Astrocyte (in vitro differentiated cells and primary cell): ENCODE measurements at places on chromosomes 6 and 20.

DNA sequence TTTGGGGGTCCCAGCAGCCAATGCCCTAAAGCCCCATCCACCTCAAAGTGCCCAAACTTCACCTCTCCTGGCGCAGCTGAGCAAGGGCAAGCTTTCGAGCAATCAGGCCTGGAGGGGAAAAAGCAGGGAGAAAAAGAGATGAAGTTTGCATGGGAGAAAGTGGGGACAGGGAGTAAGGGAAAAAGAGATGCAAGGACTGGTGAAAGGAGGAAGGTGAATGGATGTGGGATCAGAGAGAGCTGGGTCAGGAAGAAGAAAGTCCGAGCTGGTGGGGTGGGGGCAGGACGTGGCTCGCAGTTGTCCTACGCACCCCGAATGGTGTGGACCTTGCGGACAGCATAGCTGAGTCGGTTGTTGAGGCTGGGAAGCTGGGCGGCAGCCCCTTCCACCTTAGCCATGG lies 6.5 kb upstream of the PSORS1C2 start:
- no peak overlapping the region for H3K4me3 ChIP-seq
- H3K27me3 ChIP-seq = no peaks in the 10 kb centered on the region
- peaks cover 3% of the 10 kb centered on the region for H3K36me3 ChIP-seq
- no peak for DNase-seq

DNA sequence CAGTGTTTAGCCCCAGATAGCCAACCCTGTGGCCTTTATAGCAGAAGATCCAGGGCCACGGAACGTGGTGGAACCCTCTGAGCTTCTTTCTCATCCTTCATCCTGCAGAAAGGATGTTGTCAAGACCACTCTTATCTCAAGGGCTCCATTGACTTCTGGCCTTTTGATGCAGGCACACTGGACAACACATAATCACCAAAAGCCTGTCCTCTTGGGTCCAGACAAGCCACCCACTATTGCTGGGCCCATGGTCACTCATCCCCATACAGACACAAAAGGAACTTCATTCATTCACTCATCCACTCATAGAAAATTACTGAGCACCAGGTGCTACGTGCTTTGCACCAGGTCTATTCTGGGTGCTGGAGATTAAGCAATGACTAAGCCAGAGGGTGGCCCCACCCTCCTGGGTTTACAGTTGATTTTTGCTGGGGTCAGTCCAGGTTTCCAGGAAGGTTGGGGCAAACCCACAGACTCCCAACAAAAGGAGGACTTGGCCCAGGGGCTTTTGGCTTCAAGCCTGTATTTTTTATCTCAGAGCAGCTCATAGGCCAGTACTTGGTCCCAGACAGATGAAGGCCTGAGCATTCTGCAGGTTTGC lies 2.4 kb downstream of the CST8 start:
- no peaks in the 10 kb centered on the region for H3K36me3 ChIP-seq
- no peak overlapping the region for H3K27ac ChIP-seq
- H3K4me1 ChIP-seq = no peaks in the 10 kb centered on the region
- no peak overlapping the region for H3K4me3 ChIP-seq

GRCh38 chr6:107642095-107642860 lies 152.4 kb downstream of the SOBP start:
- H3K27me3 ChIP-seq = peaks cover 8% of the 10 kb centered on the region
- H3K4me3 ChIP-seq = no peak overlapping the region
- no peaks in the 10 kb centered on the region for H3K4me1 ChIP-seq
- no peaks in the 10 kb centered on the region for H3K36me3 ChIP-seq

DNA sequence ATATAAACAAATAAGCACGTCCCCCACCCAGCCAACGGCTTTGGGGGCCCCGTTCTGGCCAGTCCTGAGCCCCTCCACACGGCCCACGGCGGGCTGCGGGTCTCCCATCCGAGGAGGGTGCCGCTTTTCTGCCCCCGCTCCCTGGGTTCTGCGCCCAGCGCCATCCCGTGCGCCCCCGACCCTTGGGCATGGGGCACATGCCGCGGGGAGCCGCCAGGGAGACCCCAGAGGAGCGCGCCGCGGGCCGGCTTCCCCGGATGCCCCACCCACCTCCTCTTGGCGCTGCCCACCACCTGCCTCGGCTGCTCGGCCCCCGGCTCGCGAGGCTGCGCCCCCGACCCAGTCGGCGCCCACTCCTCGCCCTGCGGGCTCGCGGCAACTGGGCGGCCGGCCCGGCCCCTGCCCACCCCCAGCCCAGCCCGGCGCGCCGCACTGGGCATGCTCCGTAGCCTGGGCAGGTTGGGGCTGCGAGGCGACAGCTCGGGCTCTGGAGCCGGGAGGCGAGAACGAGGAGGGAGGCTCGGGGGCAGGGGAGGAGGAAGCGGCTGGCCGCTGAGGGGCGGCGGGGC lies 570 bp upstream of the PLCB4 start:
- DNase-seq = peak; percentile 17
- no peaks in the 10 kb centered on the region for H3K36me3 ChIP-seq
- H3K27ac ChIP-seq = peak overlapping the region; percentile 18
- H3K4me1 ChIP-seq = peaks cover 10% of the 10 kb centered on the region
- H3K4me3 ChIP-seq = peak overlapping the region; percentile 73
- no peaks in the 10 kb centered on the region for H3K27me3 ChIP-seq

DNA sequence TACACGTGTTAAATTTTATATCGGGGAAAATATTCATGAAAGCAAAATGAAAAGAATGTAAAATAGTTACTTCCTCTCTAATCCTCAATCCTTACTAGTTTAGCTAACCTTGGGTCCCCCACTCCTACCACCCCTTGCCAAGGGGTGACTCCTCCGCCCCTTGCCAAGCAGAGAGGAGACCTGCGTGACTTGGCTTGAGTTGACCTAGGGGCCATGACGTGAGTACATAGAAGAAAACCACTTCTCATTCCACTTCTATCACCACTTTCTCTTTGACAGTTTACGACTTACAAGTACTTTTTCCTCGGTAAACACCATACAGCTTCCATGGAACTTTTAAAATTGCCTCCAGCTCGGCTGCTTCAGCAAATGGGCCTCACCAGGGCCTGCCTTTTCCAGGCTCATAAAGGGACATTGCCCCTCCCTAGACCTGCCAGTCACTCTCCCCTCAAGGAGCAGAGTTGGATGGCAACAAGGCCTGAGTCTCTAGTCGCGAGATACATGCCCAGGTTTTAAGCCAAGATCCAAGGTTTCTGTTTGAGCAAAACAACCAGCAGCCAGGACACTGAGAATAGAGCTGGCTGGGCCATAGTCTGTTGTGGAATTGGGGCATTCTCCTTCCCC lies 29.9 kb downstream of the SDCBP2 start:
- H3K4me1 ChIP-seq = peaks cover 8% of the 10 kb centered on the region
- no peak overlapping the region for H3K27ac ChIP-seq
- no peak for DNase-seq
- H3K4me3 ChIP-seq = no peak overlapping the region
- H3K36me3 ChIP-seq = no peaks in the 10 kb centered on the region
- H3K27me3 ChIP-seq = no peaks in the 10 kb centered on the region
